Activated CD8-positive, alpha-beta T cell treated with anti-CD3 and anti-CD28 coated beads, Interleukin-2, amount 10 ng/mL, durations not matched to agents 7 days and 5 days (primary cell): ENCODE measurements at places on chromosomes 7 and 10.

GRCh38 chr7:8442814-8443304 lies 9.4 kb downstream of the NXPH1 start:
- H3K27ac ChIP-seq = no peak overlapping the region
- peaks cover 10% of the 10 kb centered on the region for H3K4me1 ChIP-seq
- peak; percentile 78 for DNase-seq
- H3K4me3 ChIP-seq = peak overlapping the region; percentile 31

GRCh38 chr10:123301077-123301857 lies 147.1 kb downstream of the BUB3 start:
- DNase-seq = no peak
- no peaks in the 10 kb centered on the region for H3K36me3 ChIP-seq
- H3K4me1 ChIP-seq = no peaks in the 10 kb centered on the region
- no peaks in the 10 kb centered on the region for H3K27me3 ChIP-seq
- H3K4me3 ChIP-seq = no peak overlapping the region

- H3K4me3 ChIP-seq = no peak overlapping the region
- H3K4me1 ChIP-seq = no peaks in the 10 kb centered on the region
- DNase-seq = no peak
Measured at GRCh38 chr7:20019757-20020432, 197.3 kb downstream of the MACC1 start.

DNA sequence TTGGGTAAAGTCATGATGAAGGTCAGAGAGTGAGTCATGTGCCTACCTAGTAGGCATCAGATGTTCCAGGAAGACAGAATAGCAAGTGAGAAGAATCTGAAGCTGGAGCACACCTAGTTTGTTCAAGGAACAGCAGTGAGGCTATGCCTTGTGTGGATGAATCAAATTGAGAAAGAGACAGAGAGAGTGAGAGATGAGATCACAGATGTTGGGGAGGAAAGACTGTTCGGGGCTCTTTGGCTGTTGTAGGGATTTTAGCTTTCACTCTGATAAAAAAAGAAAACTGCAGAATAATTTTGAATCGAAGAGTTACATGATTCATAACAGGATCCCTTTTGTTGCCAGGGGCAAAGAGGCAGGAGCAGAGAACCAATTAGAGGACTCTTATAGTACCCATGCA lies 6.3 kb downstream of the LIPF start:
- H3K4me3 ChIP-seq = no peak overlapping the region
- H3K36me3 ChIP-seq = no peaks in the 10 kb centered on the region
- peaks cover 3% of the 10 kb centered on the region for H3K27me3 ChIP-seq
- H3K27ac ChIP-seq = no peak overlapping the region
- no peak for DNase-seq
- H3K4me1 ChIP-seq = peaks cover 6% of the 10 kb centered on the region

GRCh38 chr10:29386342-29386999 lies 97.6 kb downstream of the LYZL1 start:
- H3K4me3 ChIP-seq = no peak overlapping the region
- no peak overlapping the region for H3K27ac ChIP-seq
- peaks cover 19% of the 10 kb centered on the region for H3K4me1 ChIP-seq
- H3K36me3 ChIP-seq = no peaks in the 10 kb centered on the region

DNA sequence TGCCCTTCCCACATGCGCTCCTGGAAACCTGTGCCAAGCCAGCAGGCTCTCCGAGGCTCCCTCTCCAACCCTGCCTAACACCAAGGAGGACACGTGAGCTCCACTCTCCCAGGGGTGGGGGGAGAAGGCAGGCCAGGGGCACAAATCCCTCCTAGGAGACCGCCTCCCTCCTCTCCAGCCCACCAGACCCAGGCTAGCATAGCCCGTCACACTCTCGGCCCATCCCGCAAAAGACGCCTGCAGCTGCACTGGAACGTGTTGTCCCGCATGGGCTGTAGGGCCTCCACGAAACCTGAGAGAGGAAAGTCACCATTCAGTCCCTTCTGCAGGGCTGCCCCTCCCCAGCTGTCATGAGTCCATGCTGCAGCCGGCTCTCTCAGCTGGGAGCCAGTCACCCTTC lies 126.3 kb downstream of the MAD1L1 start:
- H3K4me1 ChIP-seq = peaks cover 41% of the 10 kb centered on the region
- H3K27me3 ChIP-seq = no peaks in the 10 kb centered on the region
- peaks cover 9% of the 10 kb centered on the region for H3K36me3 ChIP-seq
- no peak overlapping the region for H3K4me3 ChIP-seq
- DNase-seq = no peak

- H3K36me3 ChIP-seq = peaks cover 33% of the 10 kb centered on the region
- peaks cover 38% of the 10 kb centered on the region for H3K4me1 ChIP-seq
- no peaks in the 10 kb centered on the region for H3K27me3 ChIP-seq
- no peak overlapping the region for H3K27ac ChIP-seq
- no peak for DNase-seq
Measured at GRCh38 chr7:101250324-101250723, 5.4 kb upstream of the FIS1 start.

- no peak overlapping the region for H3K27ac ChIP-seq
- H3K27me3 ChIP-seq = peaks cover 15% of the 10 kb centered on the region
- peak; percentile 13 for DNase-seq
- H3K4me3 ChIP-seq = no peak overlapping the region
Measured at GRCh38 chr7:31120800-31121513, 68.8 kb downstream of the ADCYAP1R1 start.

GRCh38 chr7:153943861-153944260 lies 108.3 kb upstream of the DPP6 start:
- H3K27me3 ChIP-seq = no peaks in the 10 kb centered on the region
- H3K4me3 ChIP-seq = no peak overlapping the region
- H3K4me1 ChIP-seq = no peaks in the 10 kb centered on the region
- no peak for DNase-seq
- H3K27ac ChIP-seq = no peak overlapping the region

GRCh38 chr10:126833542-126833941 lies 71.7 kb upstream of the DOCK1 start:
- no peak overlapping the region for H3K4me3 ChIP-seq
- H3K36me3 ChIP-seq = no peaks in the 10 kb centered on the region
- H3K4me1 ChIP-seq = no peaks in the 10 kb centered on the region

DNA sequence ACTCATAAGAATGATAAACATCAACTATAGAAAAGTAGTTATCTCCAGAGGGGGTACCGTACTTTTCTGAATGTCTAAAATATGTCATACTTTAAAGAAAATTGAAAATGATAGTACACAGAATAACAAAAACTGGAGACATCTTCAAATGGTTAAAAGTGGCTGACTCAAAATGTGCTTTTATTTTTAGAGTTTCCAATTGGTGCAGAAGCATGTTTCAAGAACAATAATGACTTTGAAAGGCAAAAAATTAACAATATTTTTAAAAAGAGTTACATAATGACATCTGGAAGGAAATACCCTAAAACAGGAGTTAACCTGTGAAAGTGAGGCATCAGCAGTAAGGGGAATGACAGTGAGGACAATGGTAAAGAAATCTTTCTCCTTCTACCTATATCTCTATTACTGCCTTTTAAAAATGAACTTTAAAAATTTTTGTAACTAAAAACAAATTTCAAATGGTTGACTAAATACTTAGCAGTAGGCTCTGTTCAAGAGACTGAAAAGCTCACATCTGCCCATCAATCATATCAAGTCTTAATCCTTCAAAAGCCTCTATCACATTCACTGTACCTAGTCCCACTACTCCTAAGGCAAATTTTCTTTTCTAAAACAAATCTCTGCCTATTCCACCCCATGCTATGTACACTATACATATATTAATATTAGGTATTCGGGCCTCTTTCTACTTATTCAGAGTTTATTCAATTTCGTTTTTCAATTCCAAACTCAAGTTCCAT lies 3.0 kb downstream of the ASZ1 start:
- no peaks in the 10 kb centered on the region for H3K4me1 ChIP-seq
- H3K4me3 ChIP-seq = no peak overlapping the region
- no peak for DNase-seq
- H3K27ac ChIP-seq = no peak overlapping the region
- no peaks in the 10 kb centered on the region for H3K27me3 ChIP-seq
- H3K36me3 ChIP-seq = no peaks in the 10 kb centered on the region

DNA sequence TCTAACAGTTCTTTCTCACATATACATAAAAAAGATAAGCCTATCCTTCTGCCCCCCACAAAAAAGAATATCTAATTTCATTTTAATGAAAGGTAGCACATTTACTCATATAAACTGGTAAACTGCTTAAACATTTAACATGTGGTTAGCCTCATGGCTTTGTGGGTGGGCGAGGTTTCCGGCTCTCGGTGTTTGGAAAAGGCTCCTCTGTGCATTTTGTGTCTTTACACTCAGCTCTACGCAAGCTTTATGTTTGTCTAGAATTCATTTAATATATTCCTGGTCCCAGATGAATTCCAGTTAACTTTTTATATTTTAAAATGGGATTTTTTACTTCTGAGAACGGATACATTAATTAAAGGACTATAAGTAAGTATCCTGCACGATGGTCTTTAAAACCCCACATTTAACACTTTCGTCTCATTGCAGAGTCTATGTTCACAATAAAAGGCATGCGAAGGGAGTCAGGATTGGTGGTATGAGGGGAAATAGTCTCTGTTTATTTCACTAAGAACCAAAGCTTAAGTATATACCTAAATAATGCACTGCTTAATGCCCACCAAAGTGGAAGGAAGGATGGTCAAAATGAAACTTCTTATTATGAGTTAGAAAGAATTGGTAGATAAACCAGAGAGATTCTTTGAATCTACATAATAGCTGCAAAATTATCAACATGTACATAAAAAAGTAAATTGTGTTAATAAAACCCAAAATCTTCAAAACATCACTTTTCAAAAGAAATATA lies 197.2 kb downstream of the CRPPA start:
- H3K27me3 ChIP-seq = no peaks in the 10 kb centered on the region
- no peaks in the 10 kb centered on the region for H3K36me3 ChIP-seq
- peak; percentile 68 for DNase-seq
- H3K4me3 ChIP-seq = peak overlapping the region; percentile 43
- H3K4me1 ChIP-seq = peaks cover 15% of the 10 kb centered on the region
